AG04450 (cell line): ENCODE measurements at places on chromosomes 12 and 14. TPM values are rescaled to one million over a fixed set of nuclear protein-coding genes. Genes with fewer than 3 reads are reported as not detected.

Gene KRT6C
- polyA plus RNA-seq, result not detected in 2 replicates

Gene ABCC9
- 2.0 and 2.7 TPM in 2 replicates for polyA plus RNA-seq

Gene AGAP2
- 0.02 and 0.06 TPM in 2 replicates for polyA plus RNA-seq

Gene PPP1CC
- 112 and 167 TPM in 2 replicates for polyA plus RNA-seq

Gene OR6J1
- polyA plus RNA-seq, result not detected in 2 replicates

Gene IRAK3
- polyA plus RNA-seq, result 2.9 and 3.4 TPM in 2 replicates

Gene SLC6A12
- polyA plus RNA-seq, result 0.12 TPM in 1 of 2 replicates, not detected in the other

Gene TAS2R46
- polyA plus RNA-seq, result 0.30 TPM in 1 of 2 replicates, not detected in the other

Gene ZNF385A
- 1.5 and 2.8 TPM in 2 replicates for polyA plus RNA-seq

Gene TPI1
- polyA plus RNA-seq, result 1,246 and 1,347 TPM in 2 replicates

Gene DPPA3
- polyA plus RNA-seq, result not detected in 2 replicates

Gene GRIP1
- not detected in 2 replicates for polyA plus RNA-seq

Gene CACNA1C
- 5.9 and 6.3 TPM in 2 replicates for polyA plus RNA-seq

Gene TAPBPL
- 10.2 and 13.5 TPM in 2 replicates for polyA plus RNA-seq

Gene TMEM233
- not detected in 2 replicates for polyA plus RNA-seq

Gene HOXC12
- not detected in 2 replicates for polyA plus RNA-seq

Gene KCTD10
- polyA plus RNA-seq, result 119 and 128 TPM in 2 replicates

Gene PSMC6
- polyA plus RNA-seq, result 91.9 and 140 TPM in 2 replicates

Gene KRT78
- not detected in 2 replicates for polyA plus RNA-seq
